ENCODE measurements at places on chromosomes 7 and 10.

DNA sequence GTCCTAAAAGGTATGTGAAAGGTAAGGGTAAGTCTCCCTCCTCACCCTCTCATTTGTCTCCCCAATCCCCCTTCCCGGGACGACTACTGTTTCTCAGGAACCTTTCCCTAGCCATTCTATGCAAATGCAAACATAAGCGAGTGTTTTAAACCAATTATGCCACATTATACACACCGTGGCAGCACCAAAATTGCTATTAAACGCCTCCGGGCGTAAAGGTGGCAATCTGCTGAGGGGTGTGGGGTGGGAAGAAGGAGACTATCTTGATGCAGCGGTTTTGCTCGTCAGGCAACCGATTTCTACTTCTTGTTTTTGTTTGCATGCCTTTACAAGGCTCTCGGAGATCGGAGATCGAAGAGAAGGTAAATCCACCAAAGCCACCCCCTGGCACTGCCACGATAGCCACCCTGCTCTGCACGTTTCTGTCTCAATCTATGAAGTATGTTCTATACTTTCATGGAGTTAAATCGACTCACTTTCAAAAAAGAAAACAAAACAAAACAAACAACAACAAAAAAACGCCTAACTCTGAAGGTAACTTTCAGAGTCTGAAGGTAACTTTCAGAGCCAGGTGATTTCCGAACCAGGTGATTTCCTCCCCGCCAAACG is 46.0 kb upstream of the CDK1 start:
- no peak for DNase-seq

DNA sequence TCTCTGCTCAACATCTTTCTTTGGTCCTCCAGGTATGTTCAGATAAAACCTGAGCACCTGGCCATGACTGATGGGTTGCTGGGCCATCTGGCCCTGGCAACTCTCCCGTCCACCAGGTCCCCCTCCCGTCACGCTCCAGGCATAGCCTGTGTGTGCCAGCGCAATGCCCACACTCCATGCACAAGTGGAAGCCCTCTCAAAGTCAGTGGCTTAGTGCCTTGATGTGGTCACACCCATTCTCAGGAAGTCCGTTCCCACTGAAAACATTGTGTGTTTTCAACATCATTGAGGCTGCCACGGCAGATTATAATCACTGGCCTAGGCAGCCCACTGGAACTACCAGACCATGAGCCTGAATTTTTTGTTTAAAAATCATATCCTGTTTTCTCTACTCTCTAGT is 170.6 kb upstream of the LANCL2 start:
- no peak for DNase-seq

- peak; percentile 81 for DNase-seq
These were observed 91.6 kb downstream of the DNMBP start for GRCh38 chr10:99917963-99918825.

DNA sequence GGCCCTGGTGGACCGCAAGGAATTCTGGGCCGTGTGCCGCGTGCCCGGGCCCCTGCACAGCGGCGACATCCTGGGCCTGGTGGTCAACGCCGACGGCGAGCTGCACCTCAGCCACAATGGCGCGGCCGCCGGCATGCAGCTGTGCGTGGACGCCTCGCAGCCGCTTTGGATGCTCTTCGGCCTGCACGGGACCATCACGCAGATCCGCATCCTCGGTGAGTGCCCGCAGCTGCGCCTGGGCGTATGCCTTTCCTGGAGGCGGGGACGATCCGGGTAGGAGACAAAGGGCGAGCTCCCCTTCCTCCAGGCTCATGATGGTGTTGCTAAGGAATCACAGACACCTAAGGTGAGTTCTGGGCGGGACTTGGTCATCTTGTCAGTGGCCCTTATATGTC is 91.5 kb downstream of the NEURL1 start:
- no peak for DNase-seq

DNA sequence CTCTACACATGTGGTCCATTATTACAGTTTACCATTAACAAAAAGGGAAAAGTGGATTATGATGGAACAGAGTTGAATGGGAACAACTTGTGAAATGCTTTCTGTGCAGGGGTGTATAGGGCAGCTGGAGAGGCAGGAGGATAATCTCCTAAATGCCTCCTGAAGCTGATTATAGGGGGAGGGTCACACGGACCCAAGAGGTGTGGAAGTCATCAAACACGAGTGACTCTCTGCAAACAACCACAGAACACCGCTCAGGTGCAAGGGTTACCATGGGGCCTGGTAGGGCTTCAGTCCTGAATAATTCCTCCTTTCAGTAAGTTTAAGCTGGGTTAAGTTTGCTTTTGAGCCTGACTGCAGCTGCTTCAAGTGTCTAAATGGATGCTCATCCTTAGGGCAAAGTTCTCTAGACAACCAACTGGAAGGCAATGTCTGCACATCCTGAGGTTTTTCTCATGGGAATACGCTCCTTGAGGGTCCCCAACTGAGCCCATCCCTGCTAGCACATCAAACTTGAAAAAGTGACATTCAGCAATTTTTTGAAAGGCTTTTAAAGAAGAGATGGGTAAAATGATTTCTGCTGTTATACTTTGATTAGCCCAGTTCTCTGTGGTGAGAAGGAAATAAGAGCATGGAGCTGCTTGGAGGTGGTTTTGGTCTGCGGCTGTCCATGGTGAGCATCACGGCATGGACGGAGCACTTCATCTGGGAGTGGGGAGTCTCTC is 1.9 kb downstream of the PDE6C start:
- DNase-seq = no peak

DNA sequence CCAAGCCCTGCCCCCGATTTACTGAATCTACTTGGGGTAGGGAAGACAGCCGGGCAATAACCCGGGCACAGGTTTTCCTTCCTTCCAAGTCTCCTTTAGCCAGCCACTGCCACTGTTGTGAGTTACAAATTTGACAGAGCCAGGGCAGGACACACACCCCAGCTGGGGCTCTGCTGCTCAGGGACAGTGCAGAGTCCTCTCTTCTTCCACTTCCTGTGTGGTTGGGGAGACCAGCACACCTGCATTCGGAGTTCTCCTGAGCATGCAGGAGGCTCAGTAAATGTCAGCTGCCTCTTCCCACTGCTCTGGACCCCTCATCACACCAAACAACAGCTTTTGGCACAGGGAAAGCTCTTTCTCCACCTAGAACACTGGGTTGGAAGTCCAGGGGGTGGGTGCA is 21.3 kb downstream of the CHST15 start:
- no peak for DNase-seq

DNA sequence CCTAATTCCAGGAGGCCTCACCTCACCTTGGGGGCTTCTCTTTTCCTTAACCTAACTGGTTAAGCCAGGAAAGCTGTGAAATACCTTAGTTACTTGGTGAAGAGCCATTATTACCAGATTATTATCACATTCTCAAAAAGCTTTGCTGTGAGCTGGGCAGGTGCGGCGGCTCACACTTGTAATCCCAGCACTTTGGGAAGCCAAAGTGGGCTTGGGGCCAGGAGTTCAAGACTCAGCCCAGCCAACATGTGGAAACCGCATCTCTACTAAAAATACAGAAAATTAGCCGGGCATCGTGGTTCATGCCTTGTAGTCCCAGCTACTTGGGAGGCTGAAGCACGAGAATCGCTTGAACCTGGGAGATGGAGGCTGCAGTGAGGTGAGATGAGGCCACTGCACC is 102.4 kb upstream of the KLF6 start:
- peak; percentile 47 for DNase-seq

- no peak for DNase-seq
These were observed 40.8 kb upstream of the HGF start for GRCh38 chr7:81810476-81811155.

DNA sequence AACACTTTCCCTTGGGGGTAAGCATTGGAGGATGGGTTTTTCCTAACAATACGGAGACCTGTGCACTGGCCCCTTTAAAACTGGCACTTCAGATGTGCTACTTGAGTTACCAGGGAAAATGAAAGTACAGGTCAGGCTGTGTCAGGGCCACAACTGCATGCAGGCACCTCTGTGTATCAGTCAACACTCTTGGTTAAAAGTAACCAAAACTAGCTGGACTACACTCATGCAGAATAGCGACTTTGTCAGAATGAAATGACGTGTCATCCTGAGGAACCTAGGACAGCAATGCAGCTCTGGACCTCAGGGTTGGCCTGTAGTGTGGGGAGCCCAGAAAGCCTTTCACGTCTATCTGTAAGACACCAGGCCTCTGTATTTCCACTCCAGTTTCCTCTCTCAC is 33.8 kb upstream of the SMKR1 start:
- peak; percentile 7 for DNase-seq

DNA sequence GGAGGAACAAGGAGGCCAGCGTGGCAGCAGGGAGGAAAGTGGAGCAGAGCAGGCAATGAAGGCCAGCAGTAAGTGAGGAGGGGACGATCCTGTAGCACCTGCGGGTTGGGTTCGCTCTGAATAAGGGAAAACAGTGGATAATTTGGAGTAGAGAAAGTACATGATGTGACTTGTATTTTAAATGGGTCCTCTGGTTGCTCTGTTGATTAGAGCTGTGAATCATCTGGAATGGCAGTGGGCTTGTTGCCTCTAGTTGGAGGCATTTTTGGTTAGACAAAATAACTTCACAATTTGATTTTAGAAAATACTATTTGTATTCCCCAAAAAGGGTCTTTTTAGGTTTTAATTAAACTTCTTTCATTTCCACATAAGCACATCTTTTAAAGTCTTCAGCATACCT is 277.4 kb downstream of the ARL4A start:
- DNase-seq = no peak

GRCh38 chr10:93501650-93502049 is 5.2 kb downstream of the CEP55 start:
- peak; percentile 21 for DNase-seq

DNA sequence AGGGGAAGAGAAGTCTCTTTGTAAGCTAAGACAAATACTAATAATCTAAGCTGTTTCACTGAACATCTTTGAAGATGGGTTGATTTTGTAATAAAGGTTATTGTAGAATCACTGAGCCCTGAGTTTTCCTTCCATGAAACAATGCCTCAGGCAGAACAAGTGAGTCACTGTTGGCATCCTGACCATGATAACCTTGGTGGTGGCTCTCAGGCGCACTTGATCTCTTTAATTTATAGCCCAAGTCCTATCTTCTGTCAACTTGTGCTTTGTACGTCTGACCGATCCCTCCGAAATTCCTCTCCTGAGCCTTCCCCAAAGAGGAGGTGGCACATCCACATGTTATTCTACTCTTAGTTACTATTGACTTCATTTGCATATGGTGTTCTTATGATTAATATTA is 812.9 kb downstream of the REEP3 start:
- DNase-seq = no peak

- no peak for DNase-seq
These were observed 700.1 kb upstream of the ANKRD30A start for GRCh38 chr10:36425131-36425797.

- no peak for DNase-seq
These were observed 113.6 kb upstream of the PCLO start for GRCh38 chr7:83276250-83276649.

GRCh38 chr7:16970732-16971482 is 89.1 kb upstream of the AGR3 start:
- no peak for DNase-seq

- no peak for DNase-seq
These were observed 115.0 kb downstream of the SND1 start for GRCh38 chr7:127766831-127767459.

DNA sequence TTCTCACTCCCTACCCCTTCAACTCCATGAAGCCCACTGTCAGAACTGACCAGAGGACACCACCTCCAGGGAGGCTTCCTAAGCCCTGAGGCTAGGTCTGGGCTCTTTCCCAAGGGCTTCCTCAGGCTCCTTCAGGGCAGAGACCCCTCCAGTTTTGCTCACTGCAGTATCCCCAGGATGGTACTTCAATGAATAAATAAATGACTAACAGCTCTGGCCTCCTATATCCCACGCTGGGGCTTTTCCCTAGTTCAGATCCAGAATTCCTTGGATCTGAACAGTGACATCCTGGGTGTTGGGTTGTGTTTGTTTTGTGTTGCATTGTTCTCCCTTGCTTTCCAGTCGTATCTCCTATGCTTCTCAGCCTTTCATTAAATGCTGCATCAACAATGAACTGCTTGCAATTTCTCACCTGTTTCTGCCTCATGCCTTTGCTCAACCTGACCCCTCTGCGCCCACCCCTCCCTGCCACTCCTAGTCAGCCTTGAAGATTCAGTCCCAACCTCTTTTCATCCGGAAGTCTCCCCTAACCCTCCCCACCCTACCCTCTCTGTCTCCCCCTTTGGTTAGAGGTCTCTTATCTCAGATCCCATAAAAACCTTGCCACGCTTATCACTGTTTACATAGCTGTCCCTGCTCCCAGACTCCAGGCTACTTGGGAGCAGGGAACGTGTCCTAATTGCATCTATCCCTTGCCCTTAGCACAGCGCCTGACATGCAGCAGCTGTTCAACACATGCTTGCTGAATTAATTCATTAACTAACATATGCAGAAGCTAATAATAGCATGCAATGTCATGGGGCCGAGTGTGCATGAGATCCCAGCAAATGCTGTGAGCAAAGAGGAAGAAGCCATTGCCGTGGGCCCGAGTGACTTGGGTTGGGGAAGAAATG is 41.7 kb downstream of the PPP1R3C start:
- peak; percentile 67 for DNase-seq

DNA sequence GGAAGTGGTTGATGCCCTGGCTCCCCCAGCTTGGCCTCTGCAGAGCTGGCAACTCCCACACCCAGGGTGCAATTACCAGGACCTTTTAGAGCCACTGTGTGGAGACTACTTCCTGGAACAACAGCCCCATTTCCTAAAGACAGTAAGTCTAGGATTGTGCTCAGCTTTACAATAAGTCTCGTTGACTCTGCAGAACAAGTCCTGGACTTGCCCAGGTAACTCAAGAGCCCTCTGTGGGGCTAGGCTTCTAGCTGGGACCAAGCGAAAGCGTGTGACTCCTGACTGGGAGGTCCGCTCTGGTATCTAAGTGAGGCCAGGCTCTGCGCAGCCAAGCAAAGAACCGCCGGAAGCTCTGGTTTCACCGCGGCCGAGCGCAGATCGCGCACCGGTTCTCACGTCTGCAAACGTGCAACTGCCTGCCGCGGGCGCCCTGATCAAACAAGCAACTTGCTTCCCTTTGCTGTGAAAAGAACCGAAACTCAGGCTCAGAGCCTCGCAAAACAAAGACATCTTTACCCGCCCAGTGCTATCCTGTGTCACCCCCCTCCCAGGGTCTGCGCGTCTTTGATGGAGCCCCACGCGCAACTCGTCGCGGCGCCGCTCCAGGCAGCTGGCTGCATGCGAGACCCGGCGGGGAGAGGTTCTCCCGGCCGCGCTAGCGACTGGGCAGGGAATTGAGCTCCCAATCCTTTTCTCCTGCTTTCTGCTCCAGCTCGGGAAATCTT is 4.4 kb upstream of the PDLIM1 start:
- peak; percentile 78 for DNase-seq

DNA sequence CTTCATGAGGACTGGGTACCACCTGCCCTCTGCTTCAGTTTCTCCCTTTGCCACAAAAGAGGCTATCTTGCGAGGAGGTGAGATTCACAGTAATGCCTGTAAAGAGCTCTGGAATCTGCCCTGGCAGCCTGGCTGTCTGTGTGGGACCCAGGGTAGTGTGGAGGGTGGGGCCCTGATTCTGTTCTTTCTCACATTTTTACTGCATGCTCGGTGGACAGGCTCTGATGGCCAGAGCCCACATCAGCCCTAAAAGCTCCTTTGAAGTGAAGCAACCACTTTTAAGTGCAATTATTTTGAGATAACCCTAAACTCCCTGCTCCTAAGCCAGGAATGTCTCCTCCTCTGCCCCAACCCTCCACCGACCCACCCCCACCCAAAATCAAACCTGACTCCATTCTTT is 92.1 kb upstream of the PODXL start:
- DNase-seq = peak; percentile 40

- DNase-seq = no peak
These were observed 759.8 kb downstream of the CNTNAP2 start for GRCh38 chr7:146876411-146876810.

- DNase-seq = no peak
These were observed 478.6 kb downstream of the GRID1 start for GRCh38 chr10:85888004-85888403.

- no peak for DNase-seq
These were observed 15.2 kb downstream of the ZCWPW1 start for GRCh38 chr7:100413346-100413745.
